ENCODE measurements at places on chromosomes 5 and 9. TPM values are rescaled to one million over a fixed set of nuclear protein-coding genes. Genes with fewer than 3 reads are reported as not detected.
A peak's percentile ranks its signal among the peaks of the same experiment; 100 is the strongest.

GRCh38 chr9:16637218-16637617 lies 233.3 kb downstream of the BNC2 start:
- no peak overlapping the region for H3K27ac ChIP-seq
- no peak for DNase-seq
- no peak overlapping the region for H3K4me3 ChIP-seq
- no peaks in the 10 kb centered on the region for H3K36me3 ChIP-seq

DNA sequence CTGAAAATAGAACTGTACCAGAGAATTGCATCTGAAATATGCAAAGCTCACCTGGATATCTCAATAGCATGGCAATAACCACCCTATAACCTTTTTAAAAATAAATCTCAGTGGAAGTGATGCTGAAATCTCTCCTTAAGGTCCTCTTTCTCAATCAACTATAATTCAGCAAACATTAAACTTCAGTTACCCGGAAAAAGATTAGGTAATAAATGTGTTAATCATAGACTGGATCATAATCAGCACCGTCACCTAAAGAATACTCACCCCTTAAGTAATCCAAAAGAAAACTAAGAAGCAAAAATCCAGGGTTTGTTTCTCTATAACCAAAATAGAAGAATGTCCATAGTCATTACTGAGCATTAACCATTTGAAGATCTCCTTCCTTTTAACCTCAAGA lies 44.3 kb upstream of the DENND4C start:
- H3K4me1 ChIP-seq = 0 out of 3 replicates have a peak, but pooled peaks cover 4% of the 10 kb centered on the region
- no peak for DNase-seq
- H3K4me3 ChIP-seq = no peak overlapping the region
- H3K27me3 ChIP-seq = no peaks in the 10 kb centered on the region

DNA sequence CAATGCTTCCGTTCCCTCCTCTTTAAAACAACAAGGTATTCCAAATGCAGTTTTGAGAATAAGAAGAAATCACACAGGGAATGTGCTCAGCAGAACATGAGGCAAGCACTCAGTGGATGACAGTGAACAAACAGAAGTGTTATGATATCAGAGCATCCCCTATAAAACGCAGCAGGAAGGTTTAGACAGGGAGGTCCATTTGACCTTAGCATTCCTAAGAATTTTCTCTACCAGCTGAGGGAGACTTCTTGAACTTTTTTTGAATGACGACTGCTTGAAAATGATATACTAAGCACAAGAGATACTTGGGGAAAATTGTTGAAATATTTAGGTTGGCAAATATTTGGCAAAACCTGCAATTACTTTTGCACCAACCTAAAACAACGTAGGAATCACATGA lies 3.9 kb downstream of the AMACR start:
- H3K27me3 ChIP-seq = no peaks in the 10 kb centered on the region
- no peak for DNase-seq
- H3K27ac ChIP-seq = no peak overlapping the region

Gene PKN3
- 49.2 TPM for polyA plus RNA-seq

- H3K4me3 ChIP-seq = no peak overlapping the region
- peak; percentile 54 for DNase-seq
- H3K27me3 ChIP-seq = no peaks in the 10 kb centered on the region
- H3K4me1 ChIP-seq = peaks cover 84% of the 10 kb centered on the region
These were observed 16.8 kb downstream of the NCS1 start for GRCh38 chr9:130188860-130189481.

Gene RBM22
- polyA plus RNA-seq = 38.3 TPM

- H3K27me3 ChIP-seq = peaks cover 49% of the 10 kb centered on the region
- H3K36me3 ChIP-seq = no peaks in the 10 kb centered on the region
- H3K27ac ChIP-seq = no peak overlapping the region
- no peak overlapping the region for H3K4me3 ChIP-seq
- H3K4me1 ChIP-seq = peaks cover 31% of the 10 kb centered on the region
- DNase-seq = no peak
These were observed 3.6 kb downstream of the GDNF start for GRCh38 chr5:37836235-37836591.

- H3K4me3 ChIP-seq = no peak overlapping the region
- no peaks in the 10 kb centered on the region for H3K4me1 ChIP-seq
- H3K27ac ChIP-seq = no peak overlapping the region
These were observed 7.9 kb downstream of the PRUNE2 start for GRCh38 chr9:76897804-76898525.

Gene SPATA6L
- 0.31 TPM for polyA plus RNA-seq

Gene OR4F3
- polyA plus RNA-seq = 0.07 TPM

Gene RUSC2
- 6.2 TPM for polyA plus RNA-seq

Gene SNX24
- 7.3 TPM for polyA plus RNA-seq

- H3K4me3 ChIP-seq = no peak overlapping the region
- H3K4me1 ChIP-seq = no peaks in the 10 kb centered on the region
- H3K36me3 ChIP-seq = no peaks in the 10 kb centered on the region
- H3K27ac ChIP-seq = no peak overlapping the region
- H3K27me3 ChIP-seq = no peaks in the 10 kb centered on the region
These were observed 219.2 kb downstream of the TRPM3 start for GRCh38 chr9:70902171-70902570.

- no peaks in the 10 kb centered on the region for H3K27me3 ChIP-seq
- no peak for DNase-seq
- H3K4me1 ChIP-seq = peaks cover 32% of the 10 kb centered on the region
- no peak overlapping the region for H3K4me3 ChIP-seq
These were observed 20.0 kb downstream of the OR2V1 start for GRCh38 chr5:181111010-181111409.

DNA sequence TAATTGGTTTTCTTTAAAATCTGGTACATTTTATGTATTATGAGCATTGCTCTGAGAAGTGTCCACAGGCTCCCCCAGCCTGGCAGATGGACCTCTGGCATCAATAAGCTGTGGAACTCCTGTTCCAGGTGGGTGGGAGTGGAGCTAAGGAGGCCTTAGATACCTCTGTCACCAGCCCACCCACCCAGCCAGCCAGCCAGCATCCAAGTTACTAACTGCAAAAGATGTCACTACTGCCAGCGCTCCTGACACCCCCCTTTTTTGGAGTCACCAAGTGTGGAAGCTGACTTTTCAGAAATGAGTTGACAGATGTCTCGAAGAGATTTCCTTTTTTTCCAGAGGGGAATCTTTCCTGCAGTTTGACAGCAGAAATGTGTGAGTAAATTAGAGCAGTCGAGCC lies 111.2 kb downstream of the GALNT10 start:
- no peaks in the 10 kb centered on the region for H3K36me3 ChIP-seq
- no peaks in the 10 kb centered on the region for H3K27me3 ChIP-seq
- DNase-seq = no peak
- H3K4me1 ChIP-seq = peaks cover 3% of the 10 kb centered on the region
- no peak overlapping the region for H3K27ac ChIP-seq

DNA sequence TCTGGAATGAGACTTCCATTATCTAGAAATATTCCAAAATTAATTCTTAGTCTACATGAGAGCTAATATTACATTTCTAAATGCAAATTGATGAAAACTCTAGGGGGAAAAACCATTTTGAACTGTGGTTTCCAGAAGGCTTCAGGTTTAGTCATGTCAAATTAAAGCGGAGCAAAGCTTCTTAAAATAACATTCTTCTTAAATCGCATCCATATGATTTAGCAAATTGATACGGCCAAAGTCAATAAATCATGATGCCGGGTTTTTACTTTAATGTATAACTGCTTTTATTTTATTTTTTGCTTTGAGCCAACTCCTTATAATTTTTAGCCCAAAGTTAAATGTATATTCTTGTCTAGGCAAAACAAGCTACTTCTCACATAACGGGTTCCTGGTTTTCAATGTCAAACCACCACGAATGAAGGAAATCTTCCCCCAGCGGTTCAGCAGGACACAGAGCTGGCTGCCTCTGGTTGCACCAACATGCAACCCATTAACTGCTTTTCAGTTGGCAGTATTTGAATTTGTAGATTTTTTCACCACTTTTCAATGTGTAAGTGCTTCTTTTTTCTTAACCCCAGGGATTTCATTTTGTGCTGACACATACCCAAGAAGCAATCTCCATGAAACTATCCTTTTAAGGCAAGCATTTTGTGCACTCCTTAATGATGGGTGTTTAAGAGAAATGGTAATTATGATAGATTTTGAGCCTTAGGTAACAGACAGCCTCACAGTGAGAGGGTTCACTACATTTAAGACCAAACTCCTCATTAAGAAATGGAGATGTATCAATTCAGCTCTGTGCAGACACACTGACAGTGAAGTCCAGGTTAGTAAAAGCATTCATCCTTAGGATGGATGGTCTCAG lies 35.5 kb downstream of the EFNA5 start:
- H3K27ac ChIP-seq = no peak overlapping the region
- H3K36me3 ChIP-seq = no peaks in the 10 kb centered on the region
- no peak overlapping the region for H3K4me3 ChIP-seq
- H3K4me1 ChIP-seq = no peaks in the 10 kb centered on the region
- no peaks in the 10 kb centered on the region for H3K27me3 ChIP-seq
